SW 1271 (cell line): ENCODE measurements at places on chromosomes 5 and 9.

DNA sequence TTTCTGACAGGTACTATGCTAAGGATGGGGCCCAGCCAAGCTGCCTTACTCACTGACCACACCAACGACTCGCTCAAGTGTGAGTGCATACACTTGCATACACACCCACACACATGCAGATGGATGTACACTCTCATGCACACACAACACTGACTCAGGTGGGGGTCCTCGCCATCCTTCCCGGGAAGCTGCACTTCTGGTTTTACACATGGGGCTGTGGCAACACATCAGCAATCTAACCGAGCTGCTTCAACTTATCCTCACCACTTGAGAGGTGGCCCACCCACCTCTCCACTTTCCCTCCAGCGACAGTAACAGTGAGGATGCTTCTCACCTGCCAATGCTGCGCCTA, 67.2 kb upstream of the SLC25A51 start:
- DNase-seq, result no peak

- no peak for DNase-seq
Measured at GRCh38 chr5:132389051-132389331, 19.5 kb downstream of the SLC22A5 start.

GRCh38 chr5:9294793-9295465, 250.9 kb downstream of the SEMA5A start:
- no peak for DNase-seq

DNA sequence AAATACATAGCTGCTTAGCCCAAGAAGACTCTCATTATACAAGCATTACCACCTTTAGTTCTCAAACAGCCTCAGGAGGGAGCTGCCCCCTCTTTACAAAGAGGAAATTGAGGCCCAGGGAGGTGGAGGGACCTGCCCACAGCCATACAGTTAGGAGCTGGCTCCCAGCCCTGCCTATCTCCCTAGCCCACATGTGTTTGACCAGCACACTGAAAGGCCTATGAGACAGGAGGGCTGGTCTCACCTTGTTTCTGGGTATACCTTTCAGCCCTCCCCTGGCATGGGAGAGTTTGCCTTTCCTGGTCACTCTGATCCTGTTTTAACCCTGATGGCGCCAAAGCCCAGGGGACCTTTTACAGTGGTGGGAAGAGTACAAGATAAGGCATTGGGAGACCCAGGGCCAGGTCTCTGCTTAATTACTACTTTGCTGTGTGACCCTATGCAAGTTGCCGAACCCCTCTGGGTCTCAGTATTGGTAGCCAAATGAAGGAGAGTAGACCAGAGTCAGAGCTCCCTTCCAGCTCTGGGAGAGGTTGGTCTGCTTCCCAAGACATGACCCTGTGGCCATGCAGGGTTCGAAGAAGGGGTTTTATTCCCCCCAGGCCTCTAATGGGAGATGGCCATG, 60.9 kb upstream of the RPL26L1 start:
- DNase-seq, result no peak

GRCh38 chr9:7094052-7094451, 336.3 kb downstream of the KDM4C start:
- no peak for DNase-seq

DNA sequence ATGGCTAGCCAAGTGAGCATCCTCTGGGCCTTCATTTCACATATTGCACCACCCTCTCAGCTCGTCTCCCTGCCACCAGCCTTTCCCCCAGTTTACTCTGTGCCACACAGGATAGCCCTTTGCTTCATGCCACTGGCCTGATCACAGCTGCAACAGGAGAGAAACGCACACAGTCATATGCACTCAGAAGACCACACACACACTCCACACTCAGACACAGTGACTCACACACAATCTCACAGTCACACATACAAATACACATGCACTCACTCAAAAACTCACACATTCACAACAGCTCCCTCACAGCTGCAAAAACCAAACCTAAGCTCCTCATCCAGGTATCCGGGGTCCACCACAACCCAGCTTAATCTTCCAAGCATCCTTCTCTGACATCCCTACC, 38.7 kb downstream of the TTC39B start:
- no peak for DNase-seq

GRCh38 chr9:104256031-104256695, 162.1 kb downstream of the SMC2 start:
- no peak for DNase-seq

DNA sequence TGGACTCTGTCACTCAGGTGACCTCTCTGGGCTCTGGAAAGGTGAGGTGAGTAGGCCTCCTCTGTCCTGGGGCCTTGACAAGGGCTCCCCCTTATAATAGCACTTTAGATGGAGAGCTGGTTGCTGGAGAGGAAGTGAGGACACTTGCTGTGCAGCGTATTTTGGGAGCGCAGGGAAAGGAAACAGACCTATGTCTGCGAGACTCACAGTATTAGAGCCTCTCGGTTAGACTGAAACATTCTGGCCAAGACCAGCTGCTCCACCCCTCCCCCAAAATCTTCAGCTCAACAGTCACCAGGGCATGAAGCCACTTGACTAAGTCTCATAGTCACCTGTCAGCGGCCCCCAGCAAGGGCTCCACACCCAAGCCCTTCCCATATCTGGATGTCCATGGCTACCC, 213.6 kb downstream of the AGTPBP1 start:
- no peak for DNase-seq

GRCh38 chr5:147248561-147248960, 13.7 kb downstream of the STK32A start:
- no peak for DNase-seq

DNA sequence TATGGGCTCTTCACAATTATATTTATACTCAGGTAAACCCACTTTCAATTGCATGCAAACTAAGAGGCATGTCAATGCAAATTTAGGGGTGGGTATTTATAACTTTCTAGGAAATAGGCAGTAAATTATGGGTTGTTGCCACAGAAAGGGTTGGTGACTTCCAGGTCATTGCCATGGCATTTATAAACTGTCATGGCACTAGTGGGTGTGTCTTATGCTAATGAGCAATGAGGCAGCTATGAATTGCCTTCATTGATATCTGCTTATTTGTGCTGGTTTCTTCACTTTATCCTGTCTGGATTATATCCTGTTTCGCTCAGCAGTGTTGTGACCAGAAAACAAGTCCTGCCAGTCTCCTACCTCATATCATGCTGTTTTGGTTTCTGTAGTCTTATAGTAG, 597.3 kb upstream of the DAB2 start:
- no peak for DNase-seq

- no peak for DNase-seq
Measured at GRCh38 chr9:128643519-128644300, 12.9 kb downstream of the DYNC2I2 start.

- no peak for DNase-seq
Measured at GRCh38 chr5:68999181-68999580, 94.6 kb upstream of the SLC30A5 start.

GRCh38 chr5:81572201-81572600, 178.3 kb upstream of the ACOT12 start:
- DNase-seq, result no peak
